ENCODE measurements at places on chromosomes 11 and 22.
A peak's percentile ranks its signal among the peaks of the same experiment; 100 is the strongest.

DNA sequence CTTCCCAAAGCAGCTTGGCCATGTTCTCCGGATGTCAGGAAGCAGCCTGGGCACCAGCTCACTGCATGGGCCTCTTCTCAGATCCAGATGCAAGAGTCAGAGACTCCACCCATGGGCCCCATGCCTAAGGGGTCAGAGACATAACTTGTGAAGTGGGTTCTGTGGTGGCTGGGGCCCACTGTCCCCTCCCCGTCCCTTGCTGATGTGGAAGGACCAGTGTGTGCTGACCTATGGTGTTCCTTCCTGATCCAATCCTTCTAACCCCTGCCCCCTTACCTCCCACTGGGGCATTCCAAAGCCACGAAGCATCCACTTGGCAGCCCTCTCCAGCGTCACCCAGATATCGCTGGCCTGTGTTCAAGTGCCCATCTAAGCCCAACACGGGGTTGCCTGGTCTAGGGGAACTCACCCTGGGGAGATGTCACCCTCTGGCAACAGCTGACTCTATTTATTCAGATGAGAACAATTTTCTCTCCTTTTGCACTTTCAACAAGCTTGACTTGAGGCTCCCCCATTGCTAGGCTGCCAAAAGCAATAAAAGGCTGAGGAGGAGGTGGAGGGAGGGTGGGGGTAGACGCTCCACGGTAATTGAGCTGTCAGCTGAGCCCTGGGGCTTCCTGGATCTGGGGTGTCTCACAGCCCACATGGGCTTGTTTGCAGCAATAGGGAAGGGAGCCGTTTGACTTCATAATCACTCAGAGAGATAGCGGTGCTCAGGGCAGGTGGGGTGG, 158.5 kb downstream of the ADAMTS15 start:
- no peak for DNase-seq

DNA sequence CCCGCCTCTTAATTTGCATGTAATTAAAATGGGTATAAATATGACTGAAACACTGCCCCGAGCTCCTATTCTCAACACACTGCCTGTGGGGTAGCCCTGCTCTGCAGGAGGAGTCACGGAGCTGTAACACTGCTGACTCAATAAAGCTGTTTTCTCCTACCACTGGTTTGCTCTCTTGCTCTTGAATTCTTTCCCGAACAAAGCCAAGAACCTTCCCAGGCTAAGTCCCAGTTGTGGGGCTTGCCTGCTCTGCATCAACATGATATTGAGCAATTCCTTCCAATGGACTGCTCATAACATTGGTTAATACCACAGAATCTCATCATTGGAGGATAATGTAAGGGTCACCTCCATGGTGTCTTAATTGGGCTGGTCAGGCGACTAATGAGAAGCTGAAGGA, 114.4 kb downstream of the FBXO7 start:
- no peak for DNase-seq

GRCh38 chr11:45264839-45265515, 21.2 kb downstream of the SYT13 start:
- peak; percentile 82 for DNase-seq

DNA sequence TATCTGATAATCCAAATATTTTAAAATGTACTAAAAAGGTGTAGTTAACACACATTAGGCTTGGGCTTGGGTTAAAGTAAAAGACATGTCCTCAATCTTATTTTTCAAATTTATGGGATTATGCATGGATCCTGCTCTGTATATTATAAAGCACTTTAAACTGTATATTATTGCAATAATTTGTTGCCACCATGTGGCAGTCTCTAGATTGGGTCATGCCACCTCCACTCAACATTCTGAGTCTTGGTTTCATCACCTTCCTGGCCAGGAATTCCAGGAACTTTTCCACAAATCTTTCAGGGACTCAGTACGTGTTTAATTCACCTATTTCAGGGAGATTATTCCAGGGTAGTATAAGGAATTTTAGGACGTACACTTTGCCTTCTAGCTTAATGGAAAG, 695.5 kb downstream of the FAM181B start:
- peak; percentile 54 for DNase-seq

- DNase-seq = no peak
These were observed 183.1 kb downstream of the ARHGAP42 start for GRCh38 chr11:100870138-100870537.

DNA sequence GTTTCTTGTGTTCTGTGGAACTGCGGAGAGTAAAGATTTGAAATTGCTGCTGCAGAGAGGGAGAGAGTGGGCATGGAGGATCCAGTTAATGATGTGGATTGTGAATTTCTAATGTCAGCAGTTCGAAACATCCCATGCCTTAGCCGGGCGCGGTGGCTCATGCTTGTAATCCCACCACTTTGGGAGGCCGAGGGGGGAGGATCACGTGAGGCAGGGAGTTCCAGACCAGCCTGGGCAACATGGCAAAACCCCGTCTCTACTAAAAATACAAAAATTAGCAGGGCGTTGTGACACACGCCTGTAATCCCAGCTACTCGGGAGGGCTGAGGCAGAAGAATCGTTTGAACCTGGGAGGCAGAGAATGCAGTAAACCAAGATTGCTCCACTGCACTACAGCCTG, 1.1 kb upstream of the CAVIN3 start:
- no peak for DNase-seq

GRCh38 chr11:115112754-115113153, 391.5 kb downstream of the CADM1 start:
- DNase-seq = no peak

GRCh38 chr11:128235426-128235825, 351.9 kb downstream of the ETS1 start:
- peak; percentile 27 for DNase-seq

- DNase-seq = no peak
These were observed 26.7 kb upstream of the FGF19 start for GRCh38 chr11:69730500-69730899.

GRCh38 chr11:65431451-65432099, 9.0 kb downstream of the NEAT1 start:
- no peak for DNase-seq

- peak; percentile 53 for DNase-seq
These were observed 2.1 kb upstream of the BARX2 start for GRCh38 chr11:129373489-129373953.

- DNase-seq = no peak
These were observed 128.1 kb upstream of the E2F8 start for GRCh38 chr11:19368726-19369375.

DNA sequence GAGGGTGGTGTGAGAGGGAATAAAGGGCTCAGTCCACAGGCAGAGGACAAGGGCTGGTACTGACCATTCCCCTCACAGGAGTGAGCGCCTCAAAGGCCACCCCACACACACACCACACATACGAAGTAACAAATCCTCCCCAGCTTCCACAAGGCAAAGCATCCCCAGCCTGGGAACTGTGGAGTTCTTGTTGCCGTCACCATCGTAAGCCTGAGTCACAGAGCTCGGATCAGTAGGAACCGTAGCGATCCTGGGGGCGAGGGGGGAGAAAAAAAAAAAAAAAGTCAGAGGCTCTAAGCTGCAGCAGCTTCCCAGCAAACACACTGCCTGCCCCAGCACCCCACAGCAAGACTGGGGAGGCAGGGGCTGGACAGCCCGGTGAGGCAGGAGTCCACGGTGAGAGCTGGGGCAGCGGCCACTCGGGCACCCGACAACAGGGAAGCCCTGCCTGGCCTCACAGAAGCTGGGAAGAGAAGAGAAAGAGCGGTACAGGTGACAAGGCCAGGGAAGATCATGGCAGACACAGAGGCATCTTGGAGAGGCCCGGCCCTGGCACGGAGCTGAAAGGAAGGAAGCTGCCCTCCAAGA, 11.3 kb downstream of the ARFGAP2 start:
- DNase-seq = no peak

DNA sequence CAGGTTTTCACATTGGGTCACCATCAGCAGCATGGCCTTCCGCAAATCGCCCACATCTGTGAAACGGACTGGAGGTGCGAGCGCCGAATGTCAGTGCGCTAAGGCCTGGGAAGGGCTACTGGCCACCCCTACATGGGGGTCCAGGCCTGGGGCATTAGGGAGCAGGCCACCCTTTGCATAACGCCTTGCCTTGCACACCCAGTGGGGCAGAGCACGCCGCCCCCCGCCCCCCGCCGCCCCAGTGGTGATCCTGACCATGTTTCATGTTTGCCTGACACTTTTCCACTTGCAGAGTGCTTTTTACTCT, 2.6 kb downstream of the GRK2 start:
- DNase-seq = no peak

GRCh38 chr11:49432242-49432848, 223.9 kb upstream of the FOLH1 start:
- DNase-seq = peak; percentile 97

DNA sequence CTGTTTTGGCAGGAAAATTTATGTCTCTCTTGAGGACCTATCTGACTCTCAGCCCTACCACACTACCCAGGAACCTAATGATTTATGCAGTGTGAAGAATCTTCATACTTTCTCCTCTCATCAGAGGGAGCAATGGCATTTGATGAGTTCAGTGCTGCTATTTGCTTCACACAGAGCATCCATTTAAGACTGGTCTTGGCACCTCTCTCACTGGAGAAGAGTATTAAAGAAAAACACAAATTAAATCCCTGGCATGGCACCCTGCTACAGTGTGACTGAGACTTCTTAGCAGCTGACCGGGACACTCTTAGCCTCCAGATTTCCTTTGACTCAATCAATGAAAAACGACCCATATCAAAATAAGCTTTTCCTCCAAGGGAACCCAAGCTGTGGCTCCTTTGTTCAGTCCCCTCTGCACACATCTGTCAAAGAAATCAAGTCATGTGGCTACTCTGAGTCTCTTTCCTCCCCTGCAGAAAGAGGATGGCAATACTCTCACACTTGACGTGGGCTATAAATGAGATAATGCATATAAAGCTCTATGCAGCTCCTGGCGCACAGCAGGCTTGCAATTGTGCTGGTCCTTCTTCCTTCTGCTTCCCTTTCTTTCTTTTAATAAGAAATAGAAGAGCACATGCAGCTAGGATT, 186.1 kb upstream of the E2F8 start:
- DNase-seq = no peak

DNA sequence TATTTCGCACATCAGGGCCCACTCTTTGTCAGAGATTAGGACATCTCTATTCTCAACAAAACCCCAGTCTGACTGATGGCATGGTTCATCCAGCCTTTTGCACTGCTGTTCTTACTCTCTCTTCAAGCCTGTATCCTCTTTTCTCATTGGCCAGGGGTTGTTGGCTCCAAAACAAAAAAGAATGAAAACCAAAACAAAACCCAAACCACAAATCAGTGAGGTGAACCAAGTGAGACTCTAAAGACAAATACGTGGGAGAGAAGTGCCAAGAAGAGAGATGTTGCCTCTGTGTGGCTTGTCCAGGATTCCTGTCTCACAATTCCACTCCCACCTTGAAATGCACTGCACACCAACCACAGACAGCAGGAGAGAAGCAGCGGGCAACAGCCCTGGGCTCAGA, 278.9 kb upstream of the NARS2 start:
- no peak for DNase-seq

DNA sequence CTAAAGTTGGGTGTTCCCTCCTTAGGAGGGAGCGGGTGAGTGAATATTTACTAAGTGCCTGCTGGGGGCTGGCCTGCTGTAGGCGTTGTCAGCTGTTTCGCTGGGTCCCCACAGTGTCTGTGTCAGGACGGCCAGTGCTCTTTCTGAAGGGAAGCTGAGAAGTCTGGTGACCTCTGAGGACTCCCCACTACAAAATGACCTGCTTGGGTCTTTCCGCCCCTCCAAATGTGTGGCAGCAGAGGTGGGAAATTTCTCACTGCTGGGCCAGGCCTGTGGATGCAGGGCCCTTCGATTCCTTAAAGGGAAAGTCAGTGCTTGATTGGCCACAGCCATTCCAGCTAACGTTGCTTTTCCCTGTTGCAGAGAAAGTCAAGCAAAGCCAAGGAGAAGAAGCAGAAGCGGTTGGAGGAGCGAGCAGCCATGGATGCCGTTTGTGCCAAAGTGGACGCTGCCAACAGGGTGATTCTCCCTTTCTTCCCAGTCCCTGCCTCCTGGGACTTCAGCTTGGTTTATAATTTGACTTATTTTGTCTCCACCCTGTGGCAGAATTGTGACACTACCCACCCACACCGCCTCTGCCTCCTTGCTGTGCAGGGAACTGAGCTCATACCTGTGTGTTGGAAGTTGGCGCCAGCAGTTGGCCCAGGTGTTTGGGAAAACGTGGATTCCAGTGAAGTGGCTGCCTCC, 6.8 kb downstream of the NAA40 start:
- DNase-seq = peak; percentile 87

GRCh38 chr11:82577246-82577645, 156.4 kb downstream of the FAM181B start:
- DNase-seq = no peak

- peak; percentile 72 for DNase-seq
These were observed 781 bp downstream of the TCIRG1 start for GRCh38 chr11:68039526-68040086.

DNA sequence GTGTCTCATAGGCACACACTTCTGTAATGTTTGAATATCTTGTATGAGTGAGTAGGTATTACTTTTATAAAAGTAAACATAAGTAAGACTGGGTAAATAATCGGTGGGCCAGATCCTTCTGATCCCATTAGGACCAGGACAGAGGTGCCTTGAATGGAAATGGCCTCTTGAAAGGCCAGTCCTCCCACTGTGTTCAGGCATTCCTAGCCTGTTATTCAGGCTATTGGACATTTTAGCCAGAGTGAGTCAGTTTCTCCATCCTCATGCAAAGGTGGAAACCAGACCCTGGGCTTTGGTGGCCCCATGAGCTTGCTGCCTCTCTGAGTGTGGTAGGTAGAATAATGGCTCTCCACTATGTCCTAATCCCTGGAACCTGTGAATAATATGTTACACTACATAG, 34.4 kb downstream of the C11orf96 start:
- DNase-seq = no peak

DNA sequence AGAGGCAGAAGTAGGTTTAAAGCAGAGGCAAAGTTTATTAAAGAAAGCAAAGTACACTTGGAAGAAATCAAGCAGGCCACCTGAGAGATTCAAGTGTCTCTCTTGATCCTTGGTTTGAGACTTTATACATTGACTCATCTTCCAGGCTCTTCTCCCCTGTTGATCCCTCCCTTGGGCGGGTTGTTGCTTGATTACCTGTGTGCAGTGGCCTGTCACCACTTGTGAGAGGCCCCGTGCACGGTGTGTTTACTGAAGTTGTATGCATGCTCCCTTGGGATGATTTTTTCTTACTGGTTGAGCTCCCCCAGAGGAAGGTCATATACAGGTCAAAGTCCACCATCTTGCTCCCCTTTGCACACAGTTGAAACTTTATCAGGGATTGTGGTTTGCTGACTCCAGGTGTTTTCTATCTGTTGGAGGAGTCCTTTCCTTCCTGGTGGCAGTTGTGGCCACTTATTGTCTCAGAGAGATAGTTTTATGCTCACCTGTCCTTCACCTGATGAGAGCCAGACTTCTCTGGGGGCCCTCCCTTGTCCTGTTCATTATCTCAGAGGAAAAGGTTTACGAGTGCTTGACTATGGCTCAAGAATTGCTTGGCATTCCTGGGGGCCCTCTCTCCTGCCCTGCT, 16.3 kb upstream of the RBMXL2 start:
- peak; percentile 67 for DNase-seq

- no peak for DNase-seq
These were observed 15.5 kb downstream of the SLC1A2 start for GRCh38 chr11:35403765-35404387.

DNA sequence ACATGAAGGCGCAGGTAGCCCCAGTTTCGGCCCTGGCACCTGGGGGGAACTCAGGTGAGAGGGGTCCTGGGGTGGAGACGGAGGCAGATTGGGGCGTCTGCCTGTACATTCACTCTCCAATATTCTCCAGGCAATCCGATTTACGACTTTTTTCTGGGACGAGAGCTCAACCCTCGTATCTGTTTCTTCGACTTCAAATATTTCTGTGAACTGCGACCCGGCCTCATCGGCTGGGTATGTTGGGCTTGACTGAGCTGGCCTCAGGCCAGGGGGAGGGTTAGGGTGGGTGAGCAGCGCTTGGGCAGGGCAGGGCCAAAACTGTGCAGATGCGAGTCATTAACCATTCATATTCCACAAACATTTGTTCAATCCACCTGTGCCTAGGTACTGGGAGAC, 1.7 kb downstream of the TM7SF2 start:
- no peak for DNase-seq

Measured in DMS53 (cell line).